Activated T-helper 9 cell treated with anti-CD3 and anti-CD28 coated beads, Interleukin-2, amount 50 U/mL, for 16 hours (primary cell): ENCODE measurements at places on chromosomes 5 and 9.

DNA sequence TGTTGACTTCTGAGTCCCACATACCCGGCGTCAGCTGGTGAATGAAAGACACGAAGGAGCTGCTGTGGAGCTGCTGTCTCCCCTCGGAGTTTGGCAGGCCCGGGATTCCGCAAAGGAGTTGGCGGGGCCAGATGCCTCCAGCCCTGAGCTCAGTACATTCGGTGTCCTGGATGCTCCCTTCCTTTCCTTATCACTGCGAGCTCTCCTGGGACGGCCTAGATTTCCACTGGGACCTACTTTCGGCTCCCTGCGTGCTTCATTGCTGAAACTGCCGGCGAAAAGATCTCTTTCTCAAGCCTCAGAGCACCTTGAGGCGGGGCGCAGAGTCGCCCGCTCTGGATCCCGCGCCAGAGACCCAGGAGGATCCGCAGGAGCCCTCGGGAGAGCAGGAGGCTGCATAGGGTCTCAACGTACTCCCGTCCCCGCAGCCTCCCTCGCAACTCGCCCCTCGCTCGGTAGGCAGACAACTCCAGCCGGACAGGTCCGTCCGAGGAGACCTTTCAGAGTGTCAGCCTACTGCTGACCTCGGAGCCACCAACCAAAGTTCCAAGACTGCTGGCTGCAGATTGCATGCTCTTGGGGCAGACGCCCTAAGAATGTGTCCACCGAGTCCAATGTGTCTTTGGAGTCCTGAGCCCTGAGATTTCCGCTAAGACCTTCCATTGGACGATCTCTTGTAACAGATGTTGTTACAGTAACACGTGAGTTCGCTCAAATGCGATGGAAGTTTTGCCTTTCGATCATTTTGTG, 6.1 kb downstream of the ANXA2R start:
- DNase-seq = no peak

DNA sequence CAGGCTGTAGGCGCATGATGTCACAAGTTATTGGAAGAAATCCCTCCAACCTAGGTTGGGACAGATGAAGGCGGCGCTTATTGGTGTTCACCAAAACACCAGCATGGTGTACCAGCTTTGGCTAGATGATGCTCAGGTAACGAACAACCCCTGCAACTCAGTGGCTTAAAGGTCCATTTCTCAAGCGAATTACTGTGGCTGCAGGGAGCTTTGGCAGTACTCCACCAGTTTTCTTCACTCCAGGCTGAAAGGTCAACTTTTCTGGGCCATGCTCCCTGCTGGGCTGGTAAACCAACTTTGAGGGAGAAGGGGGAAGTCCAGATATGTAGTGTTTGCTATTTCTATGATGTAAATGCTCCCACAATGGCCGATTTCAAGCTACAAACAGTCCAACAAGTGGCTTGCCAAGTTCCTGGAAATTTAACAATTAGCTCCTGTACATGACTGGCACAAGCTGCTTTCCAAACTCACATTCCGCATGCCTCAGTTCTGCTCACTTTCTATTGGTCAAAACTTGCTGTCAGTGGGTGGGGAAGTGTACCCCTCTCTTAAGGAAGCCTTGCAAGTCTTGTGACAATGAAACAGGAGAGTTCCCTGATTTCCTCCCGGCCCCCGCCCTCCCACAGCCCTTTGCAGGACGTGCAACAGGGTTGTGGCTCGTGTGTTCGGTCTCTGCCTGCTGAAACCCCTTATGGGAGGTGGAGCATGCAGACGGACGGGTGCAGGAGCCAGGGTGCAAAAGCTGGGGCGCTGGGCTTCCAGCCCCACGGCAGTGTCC, 588 bp upstream of the ZBED3 start:
- DNase-seq = no peak

DNA sequence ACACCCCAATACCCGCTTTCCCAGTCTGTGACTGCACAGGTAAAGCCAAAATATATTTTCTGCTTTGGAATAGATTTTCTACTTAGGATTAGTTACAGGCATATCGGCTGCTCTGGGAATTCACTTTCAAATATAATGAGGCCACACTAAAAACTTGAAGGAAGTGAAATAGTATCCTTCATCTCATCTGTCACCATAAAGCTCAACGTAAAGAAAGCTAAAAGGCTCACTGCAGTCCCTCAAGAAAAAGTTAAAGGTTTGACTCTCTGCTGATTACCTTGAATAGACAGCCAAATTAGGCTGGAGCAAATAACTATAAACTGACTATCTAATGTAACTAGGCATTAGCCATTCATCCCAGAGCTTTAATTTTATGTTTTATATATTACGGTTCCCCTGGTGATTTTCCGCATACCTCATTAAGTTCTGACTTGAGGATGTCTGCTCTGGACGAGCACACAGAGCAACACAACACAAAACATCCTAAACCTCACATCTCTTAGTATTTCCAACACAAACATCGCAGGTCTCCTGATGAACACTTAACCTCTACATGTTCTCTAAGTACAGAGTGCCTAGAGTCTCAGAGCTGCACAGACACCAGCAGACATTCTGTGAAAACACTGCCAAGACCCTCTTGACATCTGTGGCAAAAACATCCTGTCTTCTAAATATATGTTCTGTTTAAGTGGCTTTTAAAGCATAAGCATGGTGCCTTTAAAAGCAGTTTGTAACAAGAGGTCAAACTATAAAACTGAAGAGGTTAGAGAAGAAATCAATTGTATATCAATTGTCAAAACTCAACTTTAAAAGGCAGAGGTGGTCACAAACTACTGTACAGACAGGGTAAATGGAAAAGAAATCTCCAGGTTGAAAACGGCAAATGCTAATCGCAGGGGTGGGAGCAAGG, 35.4 kb downstream of the ELAVL2 start:
- DNase-seq = no peak

GRCh38 chr5:6903934-6904333, 190.7 kb downstream of the TENT4A start:
- DNase-seq = no peak

- no peak for DNase-seq
These were observed 354.8 kb downstream of the PDE4D start for GRCh38 chr5:59538750-59539121.

GRCh38 chr5:4198461-4198860, 602.8 kb downstream of the IRX1 start:
- no peak for DNase-seq

DNA sequence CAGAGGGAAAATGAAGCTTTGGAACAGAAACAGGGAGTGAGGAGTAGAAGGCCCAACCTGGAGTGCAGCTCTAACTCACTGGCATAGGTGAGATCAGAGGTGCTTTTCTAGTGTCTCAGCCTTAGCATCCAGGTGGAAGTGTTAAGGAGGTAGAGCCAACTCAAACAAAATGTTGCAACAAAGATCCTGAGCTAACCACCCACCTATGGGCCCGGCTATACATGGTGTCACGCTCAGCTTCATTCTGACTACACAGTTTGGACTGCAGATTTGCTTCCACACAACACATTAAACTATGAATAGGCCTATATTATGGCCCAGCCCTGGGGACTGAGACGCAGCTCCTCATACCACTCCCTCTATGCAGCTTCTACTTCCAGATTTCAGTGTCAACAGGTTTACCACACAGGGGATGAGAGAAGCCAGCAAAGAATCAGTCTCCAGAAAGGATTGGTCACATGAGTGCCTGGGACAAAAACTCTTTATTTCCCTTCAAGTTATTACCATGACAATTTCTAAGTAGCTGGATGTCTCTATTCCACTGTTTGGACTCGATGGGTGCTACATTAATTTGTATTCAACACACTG, 9.0 kb downstream of the C5orf63 start:
- no peak for DNase-seq

DNA sequence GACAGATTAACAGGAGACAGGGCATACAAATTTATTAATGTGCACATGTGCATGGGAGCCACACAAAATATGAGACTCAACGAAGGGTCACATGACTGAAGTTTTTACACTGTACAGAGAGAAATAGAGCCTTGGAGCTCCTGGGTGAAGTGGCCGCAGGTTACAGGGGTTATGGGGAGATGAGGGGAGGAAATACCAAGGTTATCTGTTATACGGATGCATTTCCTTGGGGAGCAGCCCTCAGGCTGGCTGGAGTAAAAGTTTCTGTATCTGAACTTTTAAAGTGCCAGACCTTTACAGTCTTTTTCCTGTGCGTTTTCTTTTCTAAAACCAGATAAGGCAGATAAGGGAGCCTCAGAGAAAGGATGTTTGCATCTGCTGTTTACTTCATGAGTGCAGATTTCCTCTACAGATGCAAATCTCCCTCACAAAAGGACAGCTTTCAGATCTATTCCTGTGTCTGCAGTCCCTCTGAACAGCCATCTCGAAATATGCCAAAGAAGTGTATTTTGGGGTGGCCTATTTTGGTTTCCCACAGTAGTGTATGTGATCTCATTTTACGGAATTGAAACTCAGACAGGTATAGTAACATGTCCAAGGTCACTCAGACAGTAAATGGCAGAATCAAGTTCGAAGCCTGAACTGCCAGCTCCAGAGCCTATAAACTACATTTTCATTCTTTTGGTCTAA, 139.3 kb upstream of the FBXL17 start:
- DNase-seq = no peak

DNA sequence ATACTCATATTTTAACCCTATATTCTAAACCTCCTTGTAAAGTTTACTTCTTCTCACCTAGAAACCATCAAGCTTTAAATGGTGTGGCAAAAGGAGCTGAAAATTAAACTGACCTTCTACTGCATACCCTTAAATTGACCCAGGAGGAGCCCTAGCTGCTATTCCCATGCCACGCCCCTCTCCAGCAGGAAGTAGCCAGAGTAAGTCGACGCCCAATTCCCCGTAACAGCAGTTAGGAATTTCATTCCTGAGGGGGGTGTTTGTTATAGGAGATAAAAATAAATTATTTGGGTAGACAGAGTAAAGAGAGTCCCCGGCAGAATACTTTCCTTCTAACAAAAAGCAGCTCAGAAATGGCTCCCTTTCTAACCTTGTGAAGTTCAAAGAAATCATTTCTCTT, 111.8 kb upstream of the FAM174A start:
- no peak for DNase-seq

DNA sequence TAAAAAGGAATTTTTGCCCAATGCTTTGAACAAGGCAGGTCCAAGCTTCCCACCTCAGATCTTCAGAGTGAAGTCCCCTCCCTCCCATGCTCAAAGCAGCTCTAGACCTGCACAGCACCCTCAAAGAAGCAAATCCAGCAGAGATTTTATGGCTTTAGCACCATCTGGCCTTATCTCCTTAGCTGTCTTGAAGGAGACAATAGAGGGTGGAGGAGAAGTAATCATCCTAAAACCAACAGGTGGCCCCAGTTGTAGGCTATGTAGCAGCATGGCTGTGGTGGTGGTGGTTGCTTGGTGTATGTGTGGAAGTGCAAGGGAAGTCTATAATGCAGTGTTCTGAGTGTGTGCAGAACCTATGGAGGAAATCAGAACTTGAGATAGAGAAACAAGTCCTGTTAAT, 140.1 kb downstream of the GRIA1 start:
- no peak for DNase-seq

DNA sequence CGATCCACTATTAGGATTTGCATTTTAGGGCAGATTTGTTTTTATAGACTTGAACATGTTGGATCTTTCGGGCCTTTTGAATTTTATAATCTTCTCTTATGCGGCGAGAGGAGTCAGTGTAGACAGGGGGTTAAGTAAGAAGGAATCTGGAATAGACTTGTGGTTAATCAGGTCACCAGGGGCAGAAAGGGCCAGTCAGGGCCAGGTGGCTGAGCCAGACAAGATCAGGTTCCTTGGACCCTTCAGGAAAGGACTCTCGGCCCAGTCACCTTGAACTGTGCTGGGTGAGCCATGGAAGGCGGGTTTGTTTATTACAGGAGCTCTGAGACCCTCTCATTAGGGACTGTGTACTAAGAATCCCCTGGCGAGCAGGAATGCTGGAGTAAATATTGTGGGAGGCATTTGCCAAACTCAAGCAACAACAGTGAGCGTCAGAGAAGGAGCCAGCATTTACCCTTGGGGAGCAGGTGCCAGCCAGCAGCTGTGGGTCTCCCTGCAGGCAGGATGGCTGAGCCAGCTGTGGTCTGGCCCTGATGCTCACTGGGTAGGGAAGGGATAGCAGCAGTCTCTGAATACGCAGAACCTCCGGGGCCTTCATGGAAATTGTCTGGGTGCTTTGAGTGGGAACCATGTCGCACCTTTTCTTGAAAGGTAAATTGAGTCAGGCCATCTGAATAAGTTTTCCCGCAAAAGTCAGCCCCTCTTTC, 79.2 kb downstream of the UBE2QL1 start:
- no peak for DNase-seq

DNA sequence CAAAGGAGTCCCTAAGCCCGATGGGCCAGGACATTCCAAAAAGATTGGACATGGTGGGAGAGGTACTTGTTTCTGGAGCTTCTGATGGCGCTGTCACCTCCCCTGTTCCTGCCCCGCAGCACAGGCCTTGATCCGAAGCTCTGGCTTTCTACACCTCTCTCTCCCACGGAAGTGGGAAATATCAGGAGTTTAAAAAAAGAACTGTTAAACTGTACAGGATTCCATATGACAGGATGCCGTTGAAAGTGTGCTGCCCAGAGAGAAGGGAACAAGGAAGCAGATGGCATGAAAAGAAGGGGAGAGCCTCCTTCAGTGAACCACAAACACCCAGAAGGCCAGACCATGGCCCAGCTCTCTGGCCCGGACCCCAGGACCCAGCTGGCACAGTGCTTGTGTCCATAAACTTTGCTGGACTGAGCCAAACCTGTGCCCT, 26.8 kb upstream of the SLC2A8 start:
- DNase-seq = no peak

- DNase-seq = no peak
These were observed 98.9 kb upstream of the CPEB4 start for GRCh38 chr5:173789031-173789920.

- DNase-seq = no peak
These were observed 220.4 kb upstream of the NREP start for GRCh38 chr5:111977436-111977829.

DNA sequence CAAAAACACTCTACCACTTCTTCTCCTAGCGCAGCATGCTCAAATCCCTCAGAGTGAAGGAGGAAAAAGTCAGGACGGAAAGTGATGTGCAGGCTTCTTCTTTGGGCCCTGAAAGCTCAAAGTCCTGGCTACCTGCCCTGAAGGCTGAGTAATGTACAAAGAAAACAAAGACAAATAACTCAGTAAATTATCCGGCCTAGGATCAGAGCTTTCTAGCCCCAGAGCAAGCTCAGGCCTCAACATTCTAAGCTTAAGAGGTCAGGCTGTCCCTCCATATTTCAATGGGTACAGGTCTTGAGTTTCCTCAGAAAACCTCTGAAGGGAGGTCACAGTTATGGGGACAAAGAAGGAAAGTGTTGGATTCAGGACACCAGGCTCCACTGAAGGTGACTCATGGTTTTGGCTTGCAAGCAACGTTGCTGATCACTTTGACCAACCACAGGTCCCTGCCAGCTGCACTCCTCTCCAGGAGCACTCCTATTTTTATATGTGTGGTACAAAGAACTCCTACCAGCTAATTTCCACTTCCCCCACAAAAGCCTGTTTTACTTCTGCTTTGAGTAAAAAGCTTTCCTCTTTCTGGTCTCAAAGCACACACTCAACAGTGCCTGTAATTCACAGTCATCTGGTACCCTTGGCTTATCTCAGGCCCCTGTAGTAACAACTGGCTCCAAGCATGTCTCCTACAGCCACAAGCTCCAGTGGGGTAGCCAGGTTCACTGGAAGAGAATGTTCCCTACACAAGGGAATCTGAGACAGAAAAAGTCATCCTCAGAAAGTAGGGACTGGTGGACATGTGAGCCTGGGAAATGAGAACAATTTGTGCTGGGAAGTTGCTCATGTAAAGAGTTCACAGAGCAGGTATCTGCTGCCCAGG, 115.7 kb downstream of the UGCG start:
- no peak for DNase-seq
